ENCODE measurements at places on chromosomes 11 and 22.

DNA sequence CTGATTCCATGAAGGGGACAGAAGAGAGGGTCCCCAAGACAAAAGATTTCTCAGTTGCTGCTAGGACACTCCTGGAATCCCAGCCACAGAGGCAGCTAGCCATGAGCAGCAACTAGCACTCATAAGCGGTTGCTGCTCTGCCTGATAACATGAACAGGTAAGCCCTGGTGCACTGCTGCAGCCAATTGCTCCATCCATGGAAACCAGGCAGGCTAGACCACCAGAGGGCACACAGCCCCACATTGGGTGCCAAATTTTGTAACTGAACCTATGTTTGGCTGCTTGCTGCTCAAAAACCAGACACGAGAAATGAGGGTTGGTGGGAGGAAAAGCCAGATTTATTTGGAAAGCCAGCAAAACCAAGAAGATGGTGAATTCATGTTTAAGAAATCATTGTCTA lies 21.9 kb upstream of the QSER1 start:
- no peak for DNase-seq

DNA sequence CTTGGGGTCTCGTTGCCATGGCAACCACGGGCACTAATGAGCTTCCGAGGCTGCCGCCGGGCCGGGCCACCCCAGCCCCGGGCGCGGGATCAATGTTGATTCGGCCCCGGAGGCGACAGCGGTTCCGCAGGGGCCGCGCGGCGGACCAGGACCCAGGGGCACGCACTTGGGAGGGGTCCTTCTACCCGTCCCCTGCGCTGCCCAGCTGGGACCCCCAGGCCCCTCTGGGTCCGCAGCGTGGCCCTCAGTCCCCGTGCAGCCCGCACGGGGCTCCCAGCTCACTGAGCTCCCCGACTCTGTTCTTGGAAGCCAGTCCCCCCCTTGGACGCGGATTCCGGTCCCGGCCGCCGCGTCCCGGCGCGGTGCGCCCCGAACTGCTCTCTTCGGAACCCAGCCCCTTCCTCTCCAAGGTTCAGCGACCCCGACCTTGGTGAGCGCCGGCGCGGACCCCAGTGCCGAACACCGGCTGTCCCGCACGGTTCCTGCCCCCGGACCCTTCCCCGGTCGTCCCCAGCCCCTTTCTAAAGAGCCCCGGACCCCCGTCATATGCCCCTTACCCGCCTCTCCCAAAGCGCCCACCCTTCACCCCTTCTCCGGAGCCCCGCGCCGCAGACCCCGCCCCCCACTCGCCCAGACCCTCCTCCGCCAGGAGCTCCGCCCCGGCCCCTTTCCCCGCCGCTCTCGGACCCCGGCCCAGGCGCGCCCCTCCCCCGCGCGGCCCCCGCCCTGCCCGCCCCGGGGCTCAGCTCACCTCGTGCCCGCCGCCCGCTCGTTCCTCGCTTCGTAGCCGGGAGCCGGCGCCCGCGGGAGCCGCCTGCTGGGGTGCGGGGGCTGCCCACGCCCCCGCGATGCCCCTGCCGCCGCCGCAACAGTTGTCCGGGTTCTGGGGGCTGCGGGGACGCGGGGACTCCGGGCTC lies 18.3 kb upstream of the SHISAL1 start:
- DNase-seq, result no peak

DNA sequence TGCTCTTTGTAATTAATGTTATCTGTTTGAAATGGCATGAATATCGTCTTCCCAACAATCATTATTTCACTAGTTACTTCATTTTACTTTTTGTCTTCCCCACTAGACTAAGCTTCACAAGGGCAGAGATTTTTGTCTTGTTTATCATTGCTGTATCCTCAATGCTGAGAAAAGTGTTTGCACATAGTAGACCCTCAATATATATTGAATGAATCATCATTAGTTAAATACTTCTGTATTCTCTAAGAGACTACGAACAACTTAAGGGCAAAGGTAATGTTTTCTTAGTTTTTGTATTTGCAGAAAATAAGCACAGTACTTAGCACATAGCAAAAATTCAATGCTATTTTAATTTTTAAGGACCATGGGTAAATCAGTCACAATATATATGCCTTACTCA lies 95.9 kb downstream of the CCDC73 start:
- no peak for DNase-seq

- no peak for DNase-seq
Measured at GRCh38 chr11:79201677-79202347, 239.0 kb downstream of the TENM4 start.

GRCh38 chr22:42376711-42377554 lies 55.3 kb downstream of the NFAM1 start:
- DNase-seq, result no peak

All from stimulated activated CD8-positive, alpha-beta memory T cell treated with anti-CD3 and anti-CD28 coated beads, Interleukin-2, amount 100 ng/mL, for 1 hour (primary cell).